Dermis microvascular lymphatic vessel endothelial cell (primary cell): ENCODE measurements at places on chromosomes 6 and 20. TPM values are rescaled to one million over a fixed set of nuclear protein-coding genes. Genes with fewer than 3 reads are reported as not detected.

Gene OR12D3
- not detected in 2 replicates for total RNA-seq

Gene TMEM244
- total RNA-seq: not detected in 2 replicates

- no peak for DNase-seq
Observed at GRCh38 chr20:38212806-38213606, 47.5 kb downstream of the KIAA1755 start.

- DNase-seq: peak; percentile 43
Observed at GRCh38 chr20:59207742-59208357, 44.2 kb downstream of the ZNF831 start.

- no peak for DNase-seq
Observed at GRCh38 chr6:151229401-151230276, 10.1 kb upstream of the AKAP12 start.

DNA sequence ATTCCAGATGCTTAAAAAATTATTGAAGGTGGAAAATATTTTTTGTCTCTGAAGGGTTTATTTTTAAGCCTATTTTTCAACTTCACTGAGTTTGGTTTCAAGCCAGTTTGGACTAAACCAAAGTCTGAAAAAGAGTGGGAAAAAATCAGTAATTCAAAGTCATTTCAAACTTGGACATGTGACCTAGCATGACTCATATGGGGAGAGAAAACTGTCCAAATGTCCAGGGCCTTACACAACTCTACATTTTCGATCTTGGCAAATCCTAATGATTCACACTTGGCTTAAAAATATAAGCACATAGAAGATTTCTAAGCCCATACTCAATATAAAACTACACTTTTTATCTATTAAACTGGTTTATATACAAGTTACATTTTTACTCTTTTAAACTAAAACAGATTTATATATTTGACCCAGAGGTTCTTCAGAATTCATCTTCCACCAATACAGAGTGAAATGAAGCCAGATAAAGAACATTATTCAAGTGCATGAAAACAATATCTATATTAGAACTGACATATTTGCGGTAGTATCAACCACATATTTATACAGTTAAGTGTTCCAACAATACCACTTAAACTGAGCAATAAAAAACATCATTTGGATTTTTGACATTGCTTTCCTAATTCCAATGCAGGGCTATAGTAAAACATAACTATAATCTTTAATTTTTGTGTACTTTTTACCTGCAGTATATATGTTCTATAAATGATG is 110.3 kb upstream of the TCF21 start:
- no peak for DNase-seq

DNA sequence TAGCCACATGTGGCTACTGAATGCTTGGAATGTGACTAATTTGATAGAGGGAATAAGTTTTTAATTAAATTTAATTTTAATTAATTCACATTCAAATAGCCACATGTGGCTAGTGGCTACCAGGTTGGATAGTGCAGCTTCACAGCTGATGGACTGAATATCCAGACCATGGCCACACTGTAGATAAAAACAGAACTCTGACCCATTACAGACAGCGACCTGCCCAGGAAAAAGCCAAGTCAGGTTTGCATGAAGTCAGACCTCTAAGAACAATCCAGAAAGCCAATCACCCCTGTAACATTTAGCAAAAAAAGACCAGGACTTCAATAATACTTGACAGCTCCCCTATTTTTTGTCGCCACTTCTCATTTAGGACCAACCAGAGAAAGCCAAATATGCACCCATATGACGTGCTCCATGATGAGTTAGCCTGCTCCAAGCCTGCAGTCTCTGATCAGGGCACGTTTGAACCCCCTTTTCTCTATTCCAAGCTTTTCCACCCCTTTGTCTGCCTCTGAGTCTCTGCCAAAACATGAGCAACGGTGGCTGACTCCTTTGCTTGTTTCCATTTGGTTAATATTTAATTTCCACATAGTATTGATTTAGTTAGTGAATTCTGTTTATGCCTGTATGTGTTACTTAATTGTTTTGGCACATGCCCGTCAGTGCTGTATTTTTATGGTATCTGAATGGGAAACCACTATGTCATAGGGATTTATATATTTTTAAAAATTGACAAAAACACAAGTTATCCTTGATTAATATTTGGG is 636.3 kb downstream of the UTRN start:
- no peak for DNase-seq

- no peak for DNase-seq
Observed at GRCh38 chr20:4300921-4301320, 285.6 kb upstream of the RNF24 start.
